ENCODE measurements at places on chromosomes 16 and 17. TPM values are rescaled to one million over a fixed set of nuclear protein-coding genes. Genes with fewer than 3 reads are reported as not detected.

DNA sequence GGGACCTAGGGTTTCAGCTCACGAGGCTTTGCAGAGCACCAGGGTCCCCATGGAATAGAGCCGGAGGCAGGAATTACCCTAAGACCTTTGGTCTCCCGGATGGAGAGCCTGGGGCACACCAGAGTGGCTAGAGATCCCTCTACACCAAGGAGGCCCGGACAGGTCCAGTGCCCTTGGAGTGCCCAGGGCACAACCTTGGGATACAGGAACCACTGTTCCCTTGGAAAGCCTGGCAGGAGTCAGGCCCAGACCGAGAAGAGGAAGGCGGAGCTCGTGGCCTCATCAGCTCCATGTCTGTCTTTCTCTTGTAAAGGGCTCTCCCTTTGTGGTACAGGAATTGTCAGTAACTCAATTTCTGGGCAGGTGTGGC is 3.8 kb upstream of the DBNDD1 start:
- DNase-seq: no peak

GRCh38 chr16:88653596-88654362 is 2.9 kb upstream of the CYBA start:
- DNase-seq: no peak

DNA sequence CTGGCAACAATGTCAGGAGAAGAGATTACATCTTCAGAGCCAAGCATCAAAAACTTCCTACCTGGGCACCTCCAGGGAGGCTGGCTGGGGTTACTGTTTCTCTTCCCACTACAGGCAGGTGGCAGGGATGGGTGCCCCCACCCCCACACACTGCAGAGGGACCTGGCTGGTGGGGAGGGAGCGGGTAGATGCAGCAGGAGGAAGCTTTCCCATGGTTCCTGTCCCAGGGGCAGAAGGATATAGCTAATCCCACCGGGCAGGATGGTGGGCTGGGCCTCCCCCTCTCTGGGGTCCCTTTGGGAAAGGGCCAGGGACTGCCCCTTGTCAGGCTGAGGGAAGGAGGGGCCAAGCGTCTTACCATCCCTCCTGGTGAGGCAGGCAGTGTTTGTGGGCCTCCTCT is 16.7 kb upstream of the MTMR4 start:
- DNase-seq: no peak

GRCh38 chr17:4585638-4585994 is 1.3 kb downstream of the SMTNL2 start:
- no peak for DNase-seq

GRCh38 chr17:50865868-50866260 is 290 bp downstream of the TOB1 start:
- no peak for DNase-seq

The NHERF2 gene
- total RNA-seq: 118 TPM

The CDRT15 gene
- not detected for total RNA-seq
